ENCODE measurements at places on chromosomes 2 and 18.
A peak's percentile ranks its signal among the peaks of the same experiment; 100 is the strongest.

GRCh38 chr18:63981719-63982118 is 11.8 kb downstream of the SERPINB8 start:
- H3K27me3 ChIP-seq, result no peaks in the 10 kb centered on the region
- H3K27ac ChIP-seq, result no peak overlapping the region
- H3K4me1 ChIP-seq, result peaks cover 3% of the 10 kb centered on the region
- H3K4me3 ChIP-seq, result no peak overlapping the region

DNA sequence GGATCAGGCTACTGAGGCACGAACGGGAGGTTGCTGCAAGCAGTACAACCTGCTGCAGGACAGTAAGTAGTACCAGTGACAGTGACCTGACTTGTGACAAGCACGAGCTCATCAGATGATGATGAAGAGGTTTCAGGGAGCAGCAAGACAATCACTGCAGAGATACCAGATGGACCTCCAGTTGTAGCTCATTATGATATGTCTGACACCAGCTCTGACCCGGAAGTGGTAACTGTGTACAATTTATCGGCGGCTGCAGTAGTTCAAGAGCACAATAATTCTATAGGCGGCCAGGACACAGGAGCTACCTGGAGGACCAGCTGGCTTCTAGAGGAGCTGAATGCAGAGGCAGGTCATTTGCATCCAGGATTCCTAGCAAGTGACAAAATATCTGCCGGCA is 64.0 kb upstream of the GULP1 start:
- H3K27me3 ChIP-seq, result no peaks in the 10 kb centered on the region
- no peak overlapping the region for H3K27ac ChIP-seq
- H3K4me3 ChIP-seq, result no peak overlapping the region
- H3K4me1 ChIP-seq, result no peaks in the 10 kb centered on the region
- no peaks in the 10 kb centered on the region for H3K36me3 ChIP-seq

DNA sequence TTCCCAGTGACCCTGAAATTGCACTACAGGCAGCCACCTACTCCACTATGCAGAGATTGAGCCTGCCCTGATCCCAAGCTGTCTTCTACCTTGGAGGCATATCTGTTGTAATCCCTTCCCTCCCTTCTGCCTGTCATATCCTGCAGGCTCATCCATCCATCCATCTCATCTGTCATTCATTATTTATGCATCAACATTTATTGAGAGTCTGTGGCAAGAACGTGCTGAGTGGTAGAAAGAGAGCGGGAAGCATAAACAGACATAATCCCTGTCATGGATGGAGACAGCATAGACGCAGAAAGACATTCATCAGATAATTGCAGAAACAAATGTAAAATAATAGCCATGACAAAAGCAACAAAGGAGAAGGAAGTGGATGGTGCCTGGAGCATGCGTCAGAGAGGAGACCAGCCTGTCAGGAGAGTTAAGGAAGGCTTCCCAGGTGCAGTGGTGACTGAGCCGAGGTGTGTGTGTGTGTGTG is 110.7 kb upstream of the STPG4 start:
- H3K27me3 ChIP-seq, result no peaks in the 10 kb centered on the region
- no peaks in the 10 kb centered on the region for H3K36me3 ChIP-seq
- DNase-seq, result no peak
- no peak overlapping the region for H3K27ac ChIP-seq

DNA sequence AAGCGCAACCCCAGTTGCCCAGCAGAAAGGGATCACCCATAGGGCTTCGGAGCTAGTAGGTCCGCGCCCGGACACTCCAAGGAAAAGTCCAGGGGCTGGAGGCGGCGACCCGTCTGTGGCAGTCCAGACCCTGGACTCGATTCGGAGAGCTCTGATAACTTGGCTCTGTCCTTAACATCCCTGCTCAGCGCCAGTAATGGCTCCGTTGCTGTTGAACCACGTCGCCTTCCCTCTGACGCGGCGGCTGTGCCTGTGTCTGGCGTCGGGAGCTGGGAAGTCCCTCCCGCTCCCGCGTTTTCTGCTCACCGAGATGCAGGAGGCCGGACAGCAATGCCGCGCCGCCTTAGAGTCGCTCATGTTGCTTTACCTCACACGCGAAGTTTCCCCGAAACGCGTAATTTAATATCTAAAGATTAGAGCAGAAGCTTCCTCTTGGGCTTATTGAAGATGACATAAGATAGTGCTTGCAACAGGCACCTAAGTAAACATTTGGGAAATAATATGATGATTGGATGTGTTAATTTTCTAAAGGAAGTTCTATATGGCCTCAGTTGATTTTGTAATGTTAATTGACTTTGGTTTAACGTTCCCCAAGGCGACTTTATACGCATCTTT is 1.3 kb upstream of the ZBTB14 start:
- peak overlapping the region; percentile 68 for H3K27ac ChIP-seq
- H3K4me3 ChIP-seq, result peak overlapping the region; percentile 76
- H3K27me3 ChIP-seq, result no peaks in the 10 kb centered on the region
- H3K36me3 ChIP-seq, result no peaks in the 10 kb centered on the region

DNA sequence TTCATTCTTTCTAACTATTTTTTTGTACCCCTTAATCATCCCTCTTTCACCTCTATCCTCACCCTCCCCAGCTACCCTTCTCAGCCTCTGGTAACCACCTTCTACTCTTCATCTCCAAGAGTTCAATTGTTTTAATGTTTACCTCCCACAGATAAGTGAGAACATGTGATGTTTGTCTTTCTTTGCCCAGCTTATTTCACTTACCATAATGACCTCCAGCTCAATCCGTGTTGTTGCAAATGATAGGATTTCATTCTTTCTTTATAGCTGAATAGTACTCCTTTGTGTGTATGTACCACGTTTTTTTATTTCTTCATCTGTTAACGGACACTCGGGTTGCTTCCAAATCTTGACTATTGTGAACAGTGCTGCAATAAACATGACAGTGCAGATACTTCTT is 22.1 kb upstream of the TMEM37 start:
- H3K27ac ChIP-seq, result no peak overlapping the region
- H3K4me1 ChIP-seq, result no peaks in the 10 kb centered on the region
- no peak overlapping the region for H3K4me3 ChIP-seq
- DNase-seq, result no peak

GRCh38 chr2:216877085-216877484 is 17.2 kb upstream of the TNP1 start:
- no peak overlapping the region for H3K27ac ChIP-seq
- no peak overlapping the region for H3K4me3 ChIP-seq
- no peaks in the 10 kb centered on the region for H3K27me3 ChIP-seq
- no peaks in the 10 kb centered on the region for H3K36me3 ChIP-seq
- no peaks in the 10 kb centered on the region for H3K4me1 ChIP-seq

DNA sequence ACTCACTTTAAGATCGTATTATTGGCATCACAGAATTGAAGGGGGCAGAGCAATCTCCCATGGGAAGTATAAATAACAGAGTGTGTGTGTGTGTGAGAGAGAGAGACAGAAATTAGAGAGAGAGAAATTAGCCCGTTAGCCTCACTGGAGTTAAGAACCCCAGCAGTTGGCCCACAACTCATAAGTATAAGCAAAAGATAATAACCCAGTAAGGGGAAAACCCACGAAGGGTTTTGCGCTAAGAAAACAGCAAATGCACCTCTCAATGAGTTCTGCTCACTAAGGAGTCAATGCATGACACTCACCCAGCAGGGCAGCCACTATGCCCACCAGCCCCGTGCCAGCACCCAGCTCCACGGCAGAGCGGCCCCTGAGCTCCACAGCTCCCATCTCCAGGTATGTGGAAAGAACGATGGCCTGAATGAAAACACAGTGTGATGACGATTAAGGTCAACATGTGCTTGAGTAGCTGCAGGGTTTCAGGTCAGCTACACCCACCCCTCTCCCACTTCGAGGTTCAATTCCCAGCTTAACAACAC is 3.6 kb downstream of the METTL21A start:
- peak overlapping the region; percentile 40 for H3K4me3 ChIP-seq
- peaks cover 16% of the 10 kb centered on the region for H3K36me3 ChIP-seq
- DNase-seq, result no peak
- no peaks in the 10 kb centered on the region for H3K27me3 ChIP-seq
- H3K27ac ChIP-seq, result peak overlapping the region; percentile 27

GRCh38 chr18:53894675-53895442 is 329.6 kb downstream of the MBD2 start:
- no peaks in the 10 kb centered on the region for H3K36me3 ChIP-seq
- H3K4me3 ChIP-seq, result no peak overlapping the region
- H3K27me3 ChIP-seq, result no peaks in the 10 kb centered on the region
- no peak for DNase-seq

GRCh38 chr2:7835151-7835550 is 846.7 kb upstream of the ID2 start:
- peaks cover 14% of the 10 kb centered on the region for H3K4me1 ChIP-seq
- H3K27ac ChIP-seq, result no peak overlapping the region
- no peak overlapping the region for H3K4me3 ChIP-seq
- DNase-seq, result no peak

DNA sequence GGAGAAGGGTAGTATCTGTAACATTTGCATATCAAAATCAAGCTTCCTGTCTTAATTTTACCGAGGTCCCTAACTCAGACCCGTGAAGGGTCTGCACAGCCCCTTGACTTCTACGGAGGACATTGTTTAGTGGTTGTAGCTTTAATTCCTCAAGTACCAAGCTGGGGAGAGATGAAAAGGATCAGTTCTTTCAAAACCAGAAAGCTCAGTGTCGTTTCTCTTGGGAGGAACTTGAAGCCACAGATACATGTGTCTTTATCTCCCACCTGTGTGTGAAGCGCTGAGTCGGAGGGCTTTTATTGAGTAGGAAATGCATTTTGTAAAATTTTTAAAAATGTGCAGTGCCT is 263.6 kb downstream of the GBX2 start:
- H3K27ac ChIP-seq, result no peak overlapping the region
- no peaks in the 10 kb centered on the region for H3K36me3 ChIP-seq
- no peak overlapping the region for H3K4me3 ChIP-seq
- peaks cover 3% of the 10 kb centered on the region for H3K4me1 ChIP-seq

All from GM12878 (cell line).